ENCODE measurements at places on chromosomes 13 and 19.
A peak's percentile ranks its signal among the peaks of the same experiment; 100 is the strongest.

DNA sequence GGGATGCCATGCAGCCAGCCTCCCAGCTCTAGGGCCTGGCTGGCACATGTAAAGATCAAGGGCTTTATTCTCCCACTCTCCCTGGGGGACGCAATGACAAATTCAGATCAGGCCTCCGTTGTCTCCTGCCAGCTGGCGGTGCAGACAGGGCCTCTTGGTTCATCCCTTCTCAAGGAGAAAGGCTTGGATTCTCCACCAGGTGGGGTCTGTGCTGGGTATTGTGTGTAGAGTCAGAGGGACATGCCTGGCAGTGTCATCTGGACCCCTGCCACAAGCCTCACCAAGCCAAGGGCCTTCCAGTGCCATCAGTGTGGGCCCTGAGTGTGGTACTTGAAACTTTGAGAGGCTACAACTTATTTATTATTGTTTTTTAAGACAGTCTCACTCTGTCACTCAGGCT lies 8.4 kb upstream of the PTPRS start:
- no peak for DNase-seq

DNA sequence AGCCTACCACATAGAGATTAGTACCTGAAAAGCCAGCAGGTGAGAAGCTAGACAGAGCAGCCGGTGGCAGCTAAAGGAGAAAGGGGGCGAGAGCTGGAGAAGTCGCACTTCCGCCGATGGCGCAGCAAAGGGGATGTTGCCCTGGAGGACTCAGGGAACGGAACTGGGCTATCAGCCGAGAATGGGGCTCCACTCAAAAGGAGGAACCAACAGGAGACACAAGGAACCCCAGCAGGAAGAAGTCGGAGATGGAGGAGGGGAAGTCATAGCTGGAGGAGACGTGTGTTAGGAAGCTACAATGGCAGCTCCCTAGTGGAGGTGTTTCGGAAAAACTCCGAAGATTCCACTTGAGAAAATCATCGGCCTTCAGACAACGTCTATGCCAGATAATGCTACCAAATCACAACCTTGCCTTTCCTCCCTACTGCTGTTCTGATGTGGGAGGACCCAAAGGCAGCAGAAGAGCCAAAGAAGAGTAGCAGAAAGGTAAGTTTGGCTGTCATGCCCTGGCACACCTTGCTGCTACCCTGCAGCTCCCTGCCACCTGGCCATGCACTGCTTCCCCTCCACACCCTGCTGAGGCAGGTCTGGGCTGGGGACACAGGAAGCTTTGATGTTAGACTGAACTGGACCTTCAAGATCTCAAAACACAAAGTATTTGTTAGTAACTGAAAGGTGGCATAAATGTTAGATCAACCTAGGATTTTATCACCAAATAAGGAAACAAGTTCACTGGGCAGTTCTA lies 127.9 kb downstream of the DLEU7 start:
- no peak for DNase-seq

GRCh38 chr13:26560456-26560855 lies 3.0 kb downstream of the WASF3 start:
- DNase-seq = no peak

DNA sequence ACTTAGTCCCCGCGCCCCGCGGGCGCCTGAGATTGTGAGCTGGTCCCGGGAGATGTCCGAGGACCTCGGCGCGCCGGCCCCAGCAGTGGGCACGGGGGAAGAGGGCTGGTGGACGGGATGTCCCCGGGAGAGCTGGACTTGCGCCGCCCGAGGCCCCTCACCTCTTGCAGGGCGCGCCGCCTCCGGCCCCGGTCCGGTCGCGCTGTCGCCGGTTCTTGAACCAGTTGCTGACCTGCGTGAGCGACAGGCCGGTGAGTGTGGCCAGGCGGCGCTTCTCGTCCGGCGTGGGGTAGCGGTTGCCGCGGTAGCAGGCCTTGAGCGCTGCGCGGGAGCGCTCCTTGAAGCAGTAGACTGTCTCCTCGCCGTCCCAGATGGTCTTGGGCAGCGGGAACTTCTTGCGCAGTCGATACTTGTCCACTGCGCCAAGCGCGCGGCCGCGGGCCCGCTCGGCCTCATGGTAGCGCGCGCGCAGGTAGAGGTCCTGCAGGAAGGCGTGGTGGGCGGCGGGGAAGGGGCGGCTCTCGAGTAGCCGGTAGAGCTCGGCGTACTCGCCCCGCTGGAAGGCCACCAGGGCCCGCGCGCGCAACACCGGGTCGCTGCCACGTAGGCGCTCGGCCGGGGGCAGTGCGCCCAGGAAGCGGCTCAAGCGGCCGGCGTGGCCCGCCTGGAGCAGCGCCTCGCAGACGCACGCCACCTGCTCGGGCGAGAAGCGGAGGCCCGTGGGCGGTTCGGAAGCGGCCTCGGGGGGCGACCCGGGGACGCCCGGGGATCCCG lies 984 bp downstream of the SIX5 start:
- peak; percentile 54 for DNase-seq

DNA sequence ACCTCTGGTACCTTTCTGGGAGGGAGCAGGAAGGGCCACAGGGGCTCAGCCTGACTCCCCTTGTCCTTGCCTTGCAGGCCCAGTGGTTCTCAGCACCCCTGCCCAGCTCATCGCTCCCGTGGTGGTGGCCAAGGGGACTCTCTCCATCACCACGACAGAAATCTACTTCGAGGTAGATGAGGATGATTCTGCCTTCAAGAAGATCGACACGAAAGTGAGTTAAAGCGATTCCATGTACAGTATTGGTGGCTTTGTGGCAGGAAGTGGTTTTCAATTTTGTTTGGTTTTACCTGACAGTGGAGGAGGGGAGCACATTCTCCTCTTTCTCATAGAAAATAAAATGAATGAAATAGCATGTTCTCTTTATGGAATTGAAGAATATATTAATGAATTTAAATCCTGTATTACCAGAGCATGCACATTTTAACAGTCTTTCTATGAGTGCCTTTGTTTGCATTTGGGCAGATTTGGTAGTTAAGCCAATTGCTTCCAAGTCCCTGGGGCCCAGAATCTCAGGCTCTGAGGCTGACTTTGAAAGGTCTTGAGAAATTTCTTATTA lies 4.1 kb downstream of the MAB21L1 start:
- DNase-seq = no peak

- peak; percentile 45 for DNase-seq
These were observed 73.9 kb upstream of the SLC10A2 start for GRCh38 chr13:103140001-103140671.

GRCh38 chr19:13864667-13865570 lies 12.0 kb upstream of the NANOS3 start:
- peak; percentile 75 for DNase-seq

DNA sequence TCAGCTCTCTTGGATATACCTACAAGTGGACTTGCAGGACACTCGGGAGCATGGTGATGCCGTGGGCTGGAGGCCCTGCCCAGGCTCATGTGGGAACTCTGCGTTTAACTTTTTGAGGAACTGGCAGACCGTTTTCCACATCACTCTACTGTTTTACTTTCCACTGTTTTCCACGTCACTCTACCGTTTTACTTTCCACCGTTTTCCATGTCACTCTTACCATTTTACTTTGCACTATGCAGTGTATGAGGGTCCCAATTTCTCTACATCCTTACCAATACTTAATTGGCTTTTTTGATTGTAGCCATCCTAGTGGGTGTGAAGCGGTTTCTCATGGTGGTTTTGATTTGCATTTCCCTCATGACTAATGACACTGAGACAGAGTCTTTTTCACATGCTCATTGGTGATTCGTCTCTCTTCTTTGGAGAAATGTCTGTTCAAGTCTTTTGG lies 40.5 kb downstream of the GATAD2A start:
- no peak for DNase-seq

DNA sequence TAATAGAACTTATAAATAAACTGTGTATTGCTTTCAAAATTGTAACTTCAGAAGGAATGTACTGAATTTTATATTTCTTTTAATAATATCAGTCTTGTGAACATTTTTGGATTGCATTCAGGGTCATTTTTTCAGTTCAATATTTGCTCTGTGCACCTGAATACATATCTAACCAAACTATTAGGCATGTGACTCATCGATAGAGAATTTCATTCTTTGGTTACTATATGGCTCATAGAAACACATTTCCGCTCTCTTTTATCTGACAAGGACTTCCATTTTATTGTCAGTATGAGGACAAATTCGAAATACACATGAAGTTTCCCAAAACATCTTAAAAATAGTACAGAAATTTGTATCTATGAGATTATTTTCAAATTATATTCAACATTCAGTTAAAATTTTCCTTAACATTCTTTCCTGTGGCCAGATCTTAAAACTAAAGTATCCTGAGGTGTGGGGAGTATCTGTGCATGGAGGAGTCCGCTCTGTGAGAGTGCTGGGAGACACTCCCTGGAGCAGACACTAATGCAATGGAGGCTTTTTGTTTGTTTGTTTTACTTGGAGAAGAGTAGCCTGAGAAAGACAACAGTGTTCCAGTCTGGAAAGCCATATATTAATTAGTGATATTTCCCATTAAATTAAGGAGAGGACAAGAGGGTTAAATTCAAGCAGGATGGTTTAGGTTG lies 483.6 kb downstream of the PCDH20 start:
- DNase-seq = no peak

GRCh38 chr19:4352701-4353121 lies 9.3 kb downstream of the MPND start:
- DNase-seq = peak; percentile 24

GRCh38 chr13:107275945-107276614 lies 708.1 kb upstream of the ARGLU1 start:
- no peak for DNase-seq

DNA sequence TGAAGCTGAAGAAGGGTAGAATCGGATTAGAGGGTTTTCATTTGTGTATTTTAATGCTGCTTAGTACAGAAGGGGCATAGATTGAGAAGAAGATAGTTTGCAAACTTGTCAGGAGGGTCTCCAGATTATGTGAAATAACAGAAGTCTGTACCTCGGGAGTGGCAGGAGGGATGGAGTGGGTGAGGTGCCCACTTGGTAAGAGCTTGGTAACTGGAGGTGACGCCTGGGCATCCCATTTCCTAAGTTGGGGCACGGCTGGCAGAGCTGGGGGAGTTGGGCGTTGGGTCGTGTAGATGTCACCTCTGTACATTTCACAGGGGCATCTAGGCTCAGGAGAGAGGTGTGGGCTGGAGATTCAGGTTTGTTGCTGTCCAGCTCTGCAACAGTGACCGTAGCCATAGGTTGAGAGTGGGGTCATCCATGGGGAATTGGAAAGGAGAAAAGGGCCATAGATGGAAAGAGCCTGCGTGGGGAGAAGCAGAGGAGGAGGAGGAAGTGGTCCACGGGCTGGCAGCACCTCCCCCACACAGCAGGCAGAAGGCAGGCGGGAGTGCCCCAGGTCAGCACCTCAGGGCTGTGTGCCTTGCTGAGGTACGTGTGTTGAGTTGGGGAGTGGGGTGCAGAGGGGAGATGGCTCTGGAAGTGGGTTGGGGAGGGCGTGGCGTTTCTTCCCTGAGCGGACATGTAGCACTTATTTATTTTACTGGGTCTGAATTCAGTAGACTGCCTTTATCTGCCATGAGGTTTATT lies 31.2 kb downstream of the MPHOSPH8 start:
- no peak for DNase-seq

DNA sequence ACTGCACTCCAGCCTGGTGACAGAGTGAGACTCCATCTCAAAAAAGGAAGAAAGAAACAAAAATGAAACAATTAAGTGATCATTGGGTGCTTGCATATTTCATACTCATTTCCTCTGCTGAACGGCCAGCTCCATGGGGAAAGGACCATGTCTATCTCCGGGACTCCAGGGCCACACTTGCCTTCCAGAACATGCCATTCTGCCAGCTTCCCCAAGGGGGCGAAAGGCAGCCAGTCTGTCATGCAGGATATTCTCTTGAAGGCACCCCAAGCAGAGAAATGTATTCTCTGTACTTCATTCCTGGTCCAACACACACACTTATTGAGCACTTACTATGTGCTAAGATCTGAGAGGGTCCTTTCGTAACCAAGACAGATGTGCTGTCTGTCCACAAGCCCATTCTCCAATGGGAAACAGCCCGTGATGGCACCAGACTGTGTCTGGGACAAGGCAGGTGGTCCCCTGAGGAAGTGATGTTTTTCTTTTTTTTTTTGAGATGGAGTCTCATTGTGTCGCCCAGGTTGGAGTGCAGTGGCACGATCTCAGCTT lies 10.2 kb upstream of the CARM1 start:
- no peak for DNase-seq

Measured in NCI-H1417 (cell line).